ENCODE measurements at places on chromosomes 7 and 10.
A peak's percentile ranks its signal among the peaks of the same experiment; 100 is the strongest.

DNA sequence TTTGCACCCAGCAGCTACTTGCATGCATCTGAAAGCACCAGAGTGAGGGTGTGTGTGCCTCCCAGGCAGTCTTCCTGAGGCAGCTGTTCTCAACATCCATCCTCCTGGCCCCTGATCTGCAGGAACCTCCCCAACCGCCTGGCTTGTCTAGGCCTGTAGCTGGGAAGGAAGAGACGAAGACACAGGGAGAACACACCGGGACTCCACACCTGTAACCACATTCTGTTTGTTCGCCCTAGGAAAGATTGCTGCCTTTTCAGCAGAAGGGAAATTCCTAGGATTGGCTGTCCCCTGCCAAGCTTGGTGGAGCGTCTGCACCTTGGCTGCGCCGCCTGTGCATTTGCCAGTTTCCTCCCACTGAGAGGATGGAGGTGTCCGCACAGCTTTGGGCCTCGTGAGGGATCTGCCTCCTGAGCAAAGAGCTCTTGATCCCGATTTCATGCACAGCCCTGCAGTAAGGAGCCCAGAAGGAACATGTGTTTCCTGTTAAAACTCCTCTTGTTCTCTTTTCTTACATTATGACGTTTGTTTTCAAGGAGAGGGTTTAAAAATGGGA, 154.6 kb downstream of the TPST1 start:
- peak; percentile 11 for DNase-seq

- no peak for DNase-seq
These were observed 13.8 kb downstream of the BAIAP2L1 start for GRCh38 chr7:98387131-98387530.

DNA sequence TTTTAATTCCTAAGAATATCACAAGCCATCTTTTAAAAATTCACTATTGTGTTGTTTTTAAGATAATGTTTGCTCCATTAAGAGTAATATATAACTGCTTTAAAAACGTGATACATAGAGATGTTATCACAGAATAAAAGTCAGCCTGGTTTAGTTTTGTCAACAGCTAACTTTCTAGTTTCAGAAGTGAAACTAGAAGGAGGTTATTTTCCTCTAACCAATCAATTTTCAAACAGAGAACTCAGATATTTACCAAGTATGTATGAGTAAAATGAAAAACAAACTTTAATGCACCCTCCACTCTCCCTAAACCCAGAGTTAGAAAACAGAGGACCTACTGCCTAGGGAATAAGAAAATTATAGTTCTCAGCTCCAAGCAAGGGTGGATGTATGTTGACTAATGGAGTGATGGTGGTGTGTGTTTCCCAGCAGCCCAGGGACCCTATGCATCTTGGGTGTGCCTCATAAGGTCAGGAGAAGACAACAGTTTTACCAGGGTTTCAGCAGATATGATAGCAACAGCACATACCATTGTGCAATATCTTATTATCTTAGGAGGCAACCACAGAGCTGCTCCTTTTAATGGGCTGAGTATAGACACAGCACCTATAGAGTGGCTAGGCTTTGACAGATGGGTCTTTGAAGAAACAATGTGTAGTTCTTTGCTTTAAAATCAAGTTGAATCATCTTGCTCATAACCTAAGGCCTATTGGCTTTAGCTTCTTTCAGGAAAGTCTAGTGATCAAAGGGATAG, 58.4 kb downstream of the PTPRZ1 start:
- no peak for DNase-seq

GRCh38 chr7:81025360-81025759, 106.5 kb upstream of the SEMA3C start:
- DNase-seq = no peak

DNA sequence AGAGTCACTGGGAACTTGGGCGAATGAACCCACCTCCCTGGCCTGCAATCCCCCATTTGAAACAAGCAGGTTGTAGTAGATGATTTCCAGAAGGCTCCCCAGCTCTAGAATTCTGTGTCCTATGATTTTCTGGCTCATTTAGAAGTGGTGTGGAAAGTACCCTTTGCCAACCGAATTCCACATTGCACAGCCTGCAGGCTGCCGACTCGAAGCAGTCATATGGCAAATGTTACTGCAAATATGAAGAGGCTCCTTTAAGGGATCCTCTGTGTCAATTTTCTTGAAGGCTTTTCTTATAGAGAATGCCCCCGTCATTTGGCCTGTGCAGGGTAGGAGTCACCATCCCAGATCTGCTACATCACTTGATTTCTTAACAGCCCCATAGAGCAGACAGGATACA, 5.6 kb downstream of the PODXL start:
- DNase-seq = no peak

DNA sequence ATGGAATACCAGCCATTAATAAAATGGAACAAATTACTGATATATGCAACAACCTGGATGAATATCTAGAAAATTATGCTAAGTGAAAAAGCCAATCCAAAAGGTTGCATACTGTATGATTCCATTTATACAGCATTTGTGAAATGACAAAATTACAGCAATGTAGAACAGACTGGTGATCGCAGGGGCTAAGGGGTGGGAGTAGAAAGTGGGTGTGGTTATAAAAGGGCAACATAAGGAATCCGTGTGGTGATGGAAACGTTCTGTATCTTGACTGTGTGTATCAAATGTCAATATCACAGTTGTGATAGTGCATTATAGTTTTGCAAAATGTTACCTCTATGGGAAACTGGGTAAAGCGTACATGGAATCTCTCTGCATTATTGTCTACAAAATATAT, 15.0 kb downstream of the CEP41 start:
- no peak for DNase-seq

GRCh38 chr7:19107356-19108146, 9.9 kb downstream of the TWIST1 start:
- DNase-seq = peak; percentile 74

DNA sequence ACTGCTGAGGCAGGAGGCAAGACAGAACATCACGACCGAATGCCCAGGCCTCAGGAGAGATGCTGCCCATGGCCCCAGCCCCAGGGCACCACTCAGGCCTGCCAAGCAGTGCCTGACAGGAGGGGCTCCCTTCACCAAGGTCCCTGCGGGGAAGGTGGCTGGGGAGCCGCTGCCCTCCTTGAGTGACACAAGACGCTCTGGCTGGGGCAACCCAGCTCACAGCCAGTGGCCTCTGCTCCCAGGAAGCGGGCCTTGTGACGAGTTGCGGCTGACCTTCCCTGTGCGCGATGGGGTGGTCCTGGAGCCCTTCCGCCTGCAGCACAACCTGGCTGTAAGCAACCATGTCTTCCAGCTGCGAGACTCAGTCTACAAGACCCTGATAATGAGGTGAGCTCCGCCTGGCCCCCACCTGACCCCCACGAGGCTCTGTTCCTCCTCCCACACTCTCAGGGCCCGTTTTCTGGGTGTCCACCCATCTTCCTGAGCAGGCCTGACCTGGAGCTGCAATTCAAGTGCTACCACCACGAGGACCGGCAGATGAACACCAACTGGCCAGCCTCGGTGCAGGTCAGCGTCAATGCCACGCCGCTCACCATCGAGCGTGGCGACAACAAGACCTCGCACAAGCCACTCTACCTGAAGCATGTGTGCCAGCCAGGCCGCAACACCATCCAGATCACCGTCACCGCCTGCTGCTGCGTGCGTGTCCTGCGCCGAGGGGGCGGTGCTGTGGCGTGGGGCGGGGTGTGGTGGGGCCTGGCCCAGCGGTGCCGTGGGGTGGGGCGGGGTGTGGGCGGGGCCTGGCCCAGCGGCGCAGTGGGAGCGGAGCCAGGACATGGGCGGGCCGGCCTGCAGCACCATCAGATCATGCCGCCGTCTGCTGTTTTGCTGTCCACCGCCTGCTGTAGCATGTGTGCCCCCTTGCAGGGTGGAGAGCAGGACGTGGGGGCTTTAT, 12.8 kb downstream of the ZMIZ2 start:
- no peak for DNase-seq

GRCh38 chr7:142587578-142588191, 161.6 kb upstream of the PRSS1 start:
- peak; percentile 51 for DNase-seq

DNA sequence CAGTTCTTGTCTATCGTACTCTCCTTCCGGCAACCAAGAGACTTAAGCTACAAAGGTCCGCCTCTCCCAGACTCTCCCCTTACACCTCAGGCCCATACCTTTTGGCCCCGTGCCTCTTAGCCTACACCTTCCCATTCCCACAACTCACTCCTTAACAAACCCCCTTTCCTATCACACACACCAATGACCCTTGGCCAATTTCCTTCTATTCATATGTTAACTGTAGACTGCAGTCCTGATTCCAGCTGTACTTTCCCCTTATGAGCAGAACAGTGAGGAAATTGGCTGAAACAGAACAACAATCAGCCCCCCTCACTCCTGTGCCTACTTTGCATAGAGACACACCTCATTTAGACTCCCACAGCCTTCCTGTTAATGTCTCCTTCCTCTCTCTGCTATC, 1.4 kb upstream of the TMEM139 start:
- no peak for DNase-seq

GRCh38 chr7:16846601-16847165, 35.1 kb downstream of the AGR3 start:
- DNase-seq = no peak

- DNase-seq = no peak
These were observed 2.5 kb downstream of the CHRM2 start for GRCh38 chr7:136870866-136871487.

DNA sequence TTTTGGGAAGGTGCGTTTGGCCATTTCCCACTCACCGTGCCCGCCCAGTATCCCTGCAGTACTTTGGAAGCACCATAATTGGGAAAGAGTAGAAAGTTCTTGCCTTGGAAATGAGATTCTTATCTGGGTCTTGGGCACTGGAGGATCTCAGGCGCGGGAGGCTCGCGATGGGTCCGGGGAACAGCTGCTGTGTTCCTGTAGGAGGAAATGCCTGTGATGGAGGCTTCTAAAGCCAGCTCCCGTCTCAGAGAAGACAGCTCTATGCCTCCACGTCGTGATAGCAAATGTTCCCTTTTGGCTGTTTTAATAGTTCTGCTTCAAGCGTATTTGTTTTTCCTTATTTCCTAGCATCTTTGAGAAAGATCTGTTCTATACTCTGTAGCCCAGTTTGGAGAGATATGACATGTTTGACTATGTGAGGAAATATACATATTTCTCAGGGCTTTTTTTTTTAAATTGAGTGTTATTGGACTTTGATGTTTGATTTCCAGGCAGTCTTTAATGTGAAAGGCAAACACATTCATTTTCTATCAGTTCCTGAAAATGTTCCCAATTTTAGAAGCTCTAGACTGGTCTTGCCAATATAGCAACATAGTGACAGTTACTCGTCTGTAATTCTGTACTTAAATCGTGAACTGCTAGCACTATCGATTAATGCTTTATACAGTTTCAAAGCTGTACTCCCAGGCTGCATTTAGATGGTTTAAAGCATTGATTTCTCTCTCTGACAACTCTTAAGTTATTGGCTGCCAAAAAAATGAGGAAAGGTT, 280.8 kb downstream of the DPP6 start:
- DNase-seq = no peak

- DNase-seq = no peak
These were observed 167.1 kb upstream of the TNRC18 start for GRCh38 chr7:5590596-5591277.

GRCh38 chr10:68423522-68423921, 16.4 kb upstream of the RUFY2 start:
- DNase-seq = no peak

- DNase-seq = no peak
These were observed 31.1 kb downstream of the CALML3 start for GRCh38 chr10:5555881-5556280.

DNA sequence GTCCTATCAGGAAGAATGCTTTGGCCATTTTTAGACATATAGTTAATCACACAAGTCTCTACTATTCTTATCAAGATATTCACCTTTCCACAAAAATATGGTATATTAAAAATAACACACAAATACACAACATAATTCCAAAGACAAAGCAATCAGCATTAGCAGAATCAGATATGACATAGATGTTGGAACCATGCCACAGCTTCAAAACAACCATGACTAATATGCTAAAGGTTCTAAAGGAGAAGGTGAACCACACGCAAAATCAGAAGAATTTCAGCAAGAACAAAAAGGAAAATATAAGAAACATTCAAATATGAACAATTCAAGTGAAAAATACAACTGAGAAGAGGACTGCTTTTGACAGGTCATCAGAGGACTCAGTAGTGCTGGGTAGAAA, 670.2 kb upstream of the SORCS1 start:
- no peak for DNase-seq

GRCh38 chr7:9960460-9960859, 1013.2 kb upstream of the PHF14 start:
- DNase-seq = no peak

GRCh38 chr7:74083117-74083876, at the start of gene LIMK1:
TSS of gene LIMK1 (plus strand) at chr7:74083804. CDS start at chr7:74083991, 187 bp downstream.
- peak; percentile 46 for DNase-seq

DNA sequence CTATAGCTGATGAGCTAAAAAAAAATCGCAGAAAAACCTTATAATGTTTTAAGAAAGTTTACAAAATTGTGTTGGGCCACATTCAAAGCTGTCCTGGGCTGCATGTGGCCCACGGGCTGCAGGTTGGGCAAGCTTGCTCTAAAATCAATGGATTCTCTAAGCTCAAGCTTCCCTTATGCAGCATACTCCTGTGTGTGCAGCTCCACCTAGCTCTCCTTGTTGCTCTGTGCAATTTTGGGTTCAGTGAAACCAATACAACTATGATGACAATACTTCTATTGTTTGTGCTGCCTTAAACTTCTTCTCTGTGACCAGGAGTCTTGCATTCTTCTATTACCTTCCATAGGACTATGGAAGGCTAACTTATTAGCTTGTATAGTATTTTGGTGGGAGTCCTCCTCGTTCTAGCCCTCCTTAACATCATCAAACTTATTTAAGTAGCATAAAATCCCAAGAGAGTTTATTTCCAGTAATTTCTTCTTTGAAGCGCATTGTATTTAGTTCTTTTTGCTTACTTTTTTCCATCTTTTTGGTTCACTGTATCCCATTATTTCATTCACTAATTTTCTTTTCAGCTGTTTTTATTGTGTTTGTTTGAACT, 170.9 kb upstream of the SMIM30 start:
- DNase-seq = no peak

- DNase-seq = no peak
These were observed 12.7 kb upstream of the TMEM273 start for GRCh38 chr10:49200854-49201253.

DNA sequence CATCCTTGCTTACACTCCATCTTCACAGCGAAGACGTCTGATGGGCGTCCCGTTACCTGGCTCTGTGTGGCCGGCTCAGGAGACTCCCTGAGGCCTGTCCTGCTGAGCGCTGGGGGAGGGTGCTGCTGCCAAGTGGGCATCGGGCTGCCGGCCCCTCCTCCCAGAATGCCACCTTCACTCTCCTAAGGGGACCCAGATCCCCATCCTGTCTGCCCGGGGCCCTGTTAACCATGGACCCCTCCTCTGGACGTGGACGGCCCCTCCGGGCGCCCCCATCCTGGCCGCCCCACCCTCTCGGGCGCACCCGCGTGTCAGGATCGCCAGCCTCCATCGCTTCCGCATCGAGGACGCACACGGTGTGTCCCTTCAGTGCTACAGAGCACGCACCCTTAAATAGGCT, 7.3 kb upstream of the FOXL3 start:
- no peak for DNase-seq

- DNase-seq = no peak
These were observed 535.9 kb upstream of the POT1 start for GRCh38 chr7:125465527-125465926.
